ENCODE measurements at places on chromosomes 1 and 21.
A peak's percentile ranks its signal among the peaks of the same experiment; 100 is the strongest.

GRCh38 chr1:207402744-207403143 is 51.4 kb upstream of the CR2 start:
- DNase-seq = no peak

- DNase-seq = no peak
These were observed 74.9 kb upstream of the ZC3H11B start for GRCh38 chr1:219687779-219688178.

GRCh38 chr1:181135437-181135731 is 46.9 kb downstream of the IER5 start:
- DNase-seq = no peak

GRCh38 chr1:117366177-117367045 is 838 bp upstream of the MAN1A2 start:
- DNase-seq = peak; percentile 78

DNA sequence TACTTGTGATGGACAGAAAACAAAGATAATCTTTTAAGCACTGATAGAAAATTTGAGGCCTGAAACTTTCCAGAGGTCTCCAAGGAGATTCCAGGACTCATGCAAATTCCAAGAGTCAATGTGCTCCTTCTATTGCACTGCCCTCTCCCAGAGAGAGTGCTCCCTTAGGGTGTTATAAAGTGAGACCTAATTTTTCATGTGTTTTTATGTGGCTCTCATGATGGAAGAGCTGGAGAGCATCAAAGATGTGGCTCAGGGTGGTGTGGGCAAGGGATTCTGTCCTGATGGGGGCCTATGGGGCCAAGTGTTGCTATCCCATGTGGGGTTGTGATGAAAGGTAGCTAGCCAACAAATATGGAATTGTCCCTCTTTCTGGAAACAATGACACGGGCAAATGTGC is 101.3 kb downstream of the PRRX1 start:
- no peak for DNase-seq

DNA sequence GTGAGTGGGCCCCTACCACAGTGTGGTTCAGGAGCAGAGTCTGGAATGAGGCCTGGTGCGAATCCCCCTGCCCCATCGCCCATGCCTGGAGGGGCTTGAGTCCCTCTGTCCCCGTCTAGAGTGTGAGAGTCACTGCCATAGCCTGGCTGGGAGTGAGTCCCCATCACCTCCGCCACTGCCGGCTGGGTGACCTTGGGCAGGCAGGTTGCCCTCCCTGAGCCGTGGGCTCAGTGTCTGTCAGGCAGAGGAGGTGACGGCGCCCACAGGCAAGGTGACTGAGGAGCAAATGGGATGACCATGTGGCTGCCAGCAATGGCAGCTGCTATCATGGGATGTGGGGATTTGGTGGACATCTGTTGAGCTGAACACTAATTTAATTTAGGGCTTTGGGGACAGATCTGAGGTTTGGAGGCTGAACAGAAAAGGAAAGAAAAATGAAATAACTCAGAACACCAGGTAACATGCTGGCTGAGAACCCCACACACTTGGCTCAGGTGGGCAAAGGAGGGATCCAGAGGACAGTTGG is 38.1 kb upstream of the GPR153 start:
- no peak for DNase-seq

DNA sequence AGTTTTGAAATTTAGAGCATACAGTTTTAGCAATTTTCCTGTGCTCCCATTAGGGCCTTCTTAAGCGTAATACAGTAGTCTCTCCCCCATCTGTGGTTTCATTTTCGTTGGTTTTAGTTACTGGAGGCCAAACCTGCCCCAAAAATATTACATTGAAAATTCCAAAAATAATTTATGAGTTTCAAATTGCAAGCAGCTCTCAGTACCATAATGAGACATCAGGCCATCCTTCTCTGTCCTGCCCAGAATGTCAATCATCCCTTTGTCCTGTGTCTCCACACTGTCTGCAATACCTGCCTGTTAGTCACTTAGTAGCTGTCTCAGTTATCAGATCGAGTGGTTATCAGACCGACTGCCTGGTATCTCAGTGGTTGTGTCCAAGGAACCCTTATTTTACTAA is 45.4 kb downstream of the ADSS2 start:
- DNase-seq = no peak

- peak; percentile 56 for DNase-seq
These were observed 7.2 kb upstream of the SLX9 start for GRCh38 chr21:44932408-44933181.

DNA sequence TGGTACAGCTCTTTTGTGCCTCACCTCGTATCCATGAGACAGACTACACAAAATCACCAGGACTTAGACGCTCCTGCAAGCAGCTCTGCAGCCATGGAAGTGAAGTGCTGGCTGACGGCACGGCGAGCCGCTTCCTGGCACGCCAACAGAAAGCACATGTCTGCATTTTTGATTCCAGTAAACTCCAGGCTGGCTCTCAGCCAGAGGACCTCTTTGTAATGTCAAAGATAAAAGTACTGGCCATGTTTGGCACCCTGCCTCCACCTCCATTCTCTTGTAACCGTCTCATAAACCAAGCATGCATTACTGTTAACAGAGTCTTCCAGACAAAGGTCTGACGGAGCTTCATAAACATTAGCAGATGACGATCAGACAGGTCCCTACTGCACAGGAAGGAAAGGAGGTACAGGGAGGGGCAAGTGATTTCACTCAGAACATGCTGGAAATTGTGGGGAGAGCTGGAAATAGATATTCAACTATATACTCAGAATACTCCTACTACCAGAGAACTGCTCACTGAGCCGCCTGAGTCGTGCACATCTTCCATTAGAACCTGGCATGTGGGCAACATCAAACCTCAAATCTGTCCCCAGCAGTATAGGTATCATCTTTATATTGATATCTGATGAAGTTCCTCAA is 632.0 kb downstream of the SMYD3 start:
- no peak for DNase-seq

DNA sequence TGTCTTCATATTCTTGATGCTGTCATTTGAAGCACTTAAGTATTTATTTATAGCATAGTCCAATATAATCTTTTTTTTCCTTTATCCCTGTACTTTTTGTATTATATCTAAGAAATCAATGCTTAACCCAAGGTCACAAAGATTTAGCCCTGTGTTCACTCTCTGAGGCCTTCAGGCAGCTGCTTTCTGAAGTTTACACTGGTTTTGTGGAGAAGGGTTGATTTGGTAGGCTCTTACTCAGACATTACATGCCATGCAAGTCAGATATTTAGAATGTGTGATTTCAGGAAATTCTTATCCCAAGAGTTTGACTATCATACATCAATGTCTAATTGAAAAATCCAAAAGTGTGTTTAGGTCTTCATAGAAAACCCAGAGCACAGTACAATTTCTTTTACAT is 56.3 kb downstream of the PALMD start:
- no peak for DNase-seq

DNA sequence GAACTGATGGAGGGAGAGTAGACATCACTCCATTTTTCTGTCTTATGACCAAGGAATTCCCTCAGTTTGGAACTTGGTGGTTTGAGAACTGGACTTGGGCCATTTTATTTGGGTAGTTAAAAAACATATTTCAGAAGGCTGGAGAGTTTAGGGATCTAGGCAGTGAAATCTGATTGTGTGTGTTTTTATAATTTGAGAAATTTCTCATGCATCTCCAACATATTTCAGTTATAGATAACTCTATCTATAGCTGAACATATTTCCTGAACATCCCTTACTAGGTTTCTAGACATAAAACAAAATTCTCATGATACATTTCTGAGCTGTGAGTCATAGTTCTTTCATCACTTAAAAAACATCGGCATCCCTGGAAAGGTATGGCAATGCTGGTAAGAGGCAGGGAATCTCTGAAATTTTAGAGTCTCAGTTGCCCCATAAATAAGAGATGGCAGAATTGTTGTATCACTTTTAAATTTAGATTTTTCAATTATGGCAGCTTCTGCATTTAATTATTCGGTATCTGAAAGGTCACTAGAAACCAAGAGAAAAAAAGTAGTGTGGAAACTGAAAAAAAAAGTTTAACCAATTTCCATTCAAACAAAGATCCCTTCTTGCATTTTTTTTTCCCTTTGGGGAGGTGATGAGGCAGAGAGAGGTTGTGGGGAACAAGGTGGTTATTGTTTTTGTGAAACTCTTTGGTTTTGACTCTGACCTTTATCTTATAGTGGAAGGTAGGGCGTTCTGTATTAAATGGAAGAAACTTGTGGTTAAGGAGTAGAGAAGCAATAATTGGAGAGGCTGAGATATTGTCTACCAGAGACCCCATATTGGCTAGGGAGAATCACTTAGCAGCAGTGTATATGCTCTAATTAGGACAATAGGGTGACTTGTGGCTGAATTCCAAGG is 102.9 kb downstream of the FASLG start:
- DNase-seq = no peak

- no peak for DNase-seq
These were observed 170.7 kb upstream of the POU3F1 start for GRCh38 chr1:38217316-38217715.

DNA sequence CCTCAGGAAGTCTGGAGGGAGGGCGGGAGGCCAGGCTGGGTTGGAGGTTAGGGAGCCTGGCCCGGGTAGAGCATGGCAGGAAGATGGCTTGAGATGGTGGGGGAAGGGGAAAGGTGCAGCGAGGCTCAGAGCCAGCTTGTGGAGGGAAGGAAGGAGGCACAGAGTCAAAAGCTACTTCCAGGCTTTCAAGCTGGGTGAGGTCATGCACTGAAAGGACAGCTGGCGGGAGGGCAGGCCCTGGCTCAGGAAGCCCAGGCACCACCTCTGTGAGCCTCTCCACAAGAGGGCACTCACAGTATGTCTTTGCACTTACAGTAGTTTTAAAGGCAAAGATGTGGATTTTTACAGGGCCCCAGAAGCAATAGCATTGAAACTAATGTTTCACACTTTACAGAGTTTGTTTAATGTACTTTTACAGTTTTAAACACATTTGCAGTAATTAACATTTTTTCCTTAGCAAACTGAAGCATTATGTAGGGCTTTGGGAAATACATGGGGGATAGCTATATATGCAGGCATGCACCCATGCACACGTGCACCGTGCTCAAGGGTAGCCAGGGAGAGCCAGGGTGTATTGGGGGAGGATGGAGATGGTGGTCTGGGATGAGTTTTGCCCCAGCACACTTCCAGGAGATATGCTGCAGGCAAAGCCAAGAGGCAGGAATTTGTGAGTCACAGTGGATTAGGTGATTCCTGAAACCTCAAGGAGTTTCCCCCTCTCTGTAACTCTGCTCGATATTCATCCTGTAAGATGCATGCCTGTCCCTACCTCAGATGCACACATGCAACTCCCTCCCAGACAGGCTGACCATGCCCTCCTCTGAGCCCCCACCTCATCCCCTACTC is 6.1 kb upstream of the ADAM15 start:
- no peak for DNase-seq

GRCh38 chr1:228175316-228176023 is 9.9 kb downstream of the IBA57 start:
- no peak for DNase-seq

DNA sequence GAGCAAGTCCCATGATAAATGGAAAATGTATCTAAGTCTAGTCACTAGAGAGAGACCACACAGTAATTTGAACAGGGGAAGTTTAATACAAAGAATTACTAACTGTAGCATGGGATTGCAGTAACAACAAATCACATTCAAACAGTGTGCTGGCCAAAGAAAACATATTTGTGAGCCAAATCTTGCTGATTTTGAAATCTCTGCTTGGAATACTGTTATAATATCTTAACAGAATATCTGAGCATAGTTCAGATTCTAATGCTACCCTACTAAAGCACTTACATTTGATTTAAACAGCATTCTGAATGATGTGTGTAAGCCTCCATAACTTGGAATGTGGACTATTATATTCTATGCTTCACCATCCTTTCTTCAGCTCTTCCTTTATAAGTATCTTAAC is 270.0 kb upstream of the BRINP3 start:
- no peak for DNase-seq

- DNase-seq = no peak
These were observed 56.5 kb downstream of the SDC3 start for GRCh38 chr1:30852026-30852425.

DNA sequence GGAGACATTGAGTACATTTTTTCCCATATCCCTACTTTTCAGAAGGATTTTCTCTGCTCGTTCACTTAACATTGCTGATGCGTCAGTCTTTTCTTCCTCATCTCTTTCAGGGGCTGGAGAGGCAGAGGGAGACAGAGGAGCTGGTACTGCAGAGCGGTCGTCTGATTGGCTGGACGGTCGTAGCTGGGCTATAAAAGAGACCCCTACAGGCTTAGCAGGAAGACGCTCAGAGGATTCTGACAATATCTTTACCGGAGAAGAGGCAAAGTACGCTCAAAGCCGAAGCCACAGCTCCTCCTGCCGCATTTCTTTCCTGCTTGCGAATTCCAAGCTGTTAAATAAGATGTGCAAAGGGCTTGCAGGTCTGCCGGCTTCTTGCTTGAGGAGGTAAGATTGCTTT is at the start of gene RGS4:
TSS of gene RGS4 (plus strand) at position 220 of the 400 bp plus-strand sequence. CDS start at position 344, 124 bp downstream.
- DNase-seq = no peak

GRCh38 chr1:236989290-236990051 is 14.8 kb downstream of the MT1HL1 start:
- no peak for DNase-seq

DNA sequence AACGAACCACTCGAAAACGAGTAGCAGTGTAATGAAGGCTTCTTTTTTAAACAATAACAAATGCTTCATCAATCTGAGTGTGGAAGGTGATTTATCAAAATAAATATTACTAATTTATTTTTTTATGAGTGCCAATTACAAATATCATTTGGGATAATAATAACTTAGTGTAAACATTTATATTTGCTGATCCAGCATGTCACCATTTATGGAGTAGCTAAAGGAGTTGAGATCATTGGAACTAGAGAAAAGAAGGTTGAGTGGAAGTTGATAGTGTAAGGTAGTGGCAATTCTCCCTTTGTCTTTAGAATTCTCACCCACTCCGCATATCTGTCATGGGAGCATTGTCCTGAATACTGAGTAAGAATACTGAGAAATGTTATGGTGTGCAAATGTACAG is 67.1 kb upstream of the KIF26B start:
- no peak for DNase-seq

- DNase-seq = no peak
These were observed 145.0 kb upstream of the DUSP10 start for GRCh38 chr1:221886743-221887414.

DNA sequence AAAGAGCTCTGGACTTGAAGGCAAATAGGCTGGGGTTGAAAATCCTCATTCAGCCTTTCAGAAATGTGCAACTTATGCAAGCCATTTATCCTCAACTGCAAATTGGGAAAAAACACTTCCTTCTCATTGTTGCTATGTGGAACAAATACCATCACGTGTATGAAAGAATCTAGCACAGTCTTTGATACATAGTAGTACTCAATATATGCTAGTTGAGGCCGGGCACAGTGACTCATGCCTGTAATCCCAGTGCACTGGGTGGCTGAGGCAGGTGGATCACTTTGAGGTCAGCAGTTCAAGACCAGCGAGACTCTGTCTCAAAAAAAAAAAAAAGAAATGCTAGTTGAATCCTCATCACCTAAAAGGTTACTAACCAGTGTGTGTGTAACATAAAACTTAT is 8.2 kb downstream of the PI4KB start:
- no peak for DNase-seq

DNA sequence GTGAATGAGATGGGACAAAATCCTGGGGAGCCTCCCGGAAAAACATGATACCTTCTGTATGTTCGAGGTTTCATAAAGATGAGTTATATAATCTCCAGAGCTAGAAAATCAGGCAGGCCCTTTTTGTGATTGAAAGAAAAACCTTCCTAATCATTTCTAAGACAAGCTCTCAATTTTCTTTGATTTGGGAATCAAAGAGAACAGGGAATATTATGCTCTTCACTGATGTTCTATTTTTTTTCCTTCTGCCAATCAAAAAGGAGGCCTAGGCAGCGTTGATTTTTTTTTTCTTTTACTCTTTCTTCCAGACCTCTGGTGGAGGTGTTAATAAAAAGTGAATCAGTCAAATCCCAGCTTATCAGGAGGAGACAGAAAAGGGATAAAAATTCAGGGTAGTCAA is 34.5 kb downstream of the DIRAS3 start:
- no peak for DNase-seq

Measured in T-helper 2 cell (primary cell).